ENCODE measurements at places on chromosomes 5 and 9.

DNA sequence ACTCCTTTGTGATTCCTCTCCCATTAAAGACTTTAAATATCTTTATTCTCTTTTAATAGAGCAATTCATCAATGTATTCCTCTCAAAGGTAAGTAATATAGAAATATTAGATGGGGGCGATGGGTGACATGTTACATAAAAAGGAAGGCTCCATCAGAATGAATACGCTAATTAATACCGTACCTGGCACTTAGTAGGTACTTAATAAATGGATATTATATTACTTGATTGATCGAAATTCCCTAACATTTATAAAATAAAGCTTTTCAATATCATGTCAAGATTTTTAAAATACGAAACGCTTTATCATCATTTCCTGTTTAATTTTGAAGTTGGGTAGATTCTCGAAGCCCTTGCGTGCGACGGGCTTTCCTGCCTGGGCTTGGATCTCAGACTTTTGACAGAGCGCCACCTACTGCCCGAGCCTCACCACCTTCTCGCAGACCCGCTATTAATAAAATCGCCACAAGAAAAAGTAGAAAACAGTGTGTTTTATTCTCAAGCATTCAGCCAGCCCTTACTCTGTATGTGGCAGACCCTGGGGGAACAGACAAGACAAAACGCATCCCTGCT, 99.4 kb downstream of the C5orf15 start:
- DNase-seq: no peak

DNA sequence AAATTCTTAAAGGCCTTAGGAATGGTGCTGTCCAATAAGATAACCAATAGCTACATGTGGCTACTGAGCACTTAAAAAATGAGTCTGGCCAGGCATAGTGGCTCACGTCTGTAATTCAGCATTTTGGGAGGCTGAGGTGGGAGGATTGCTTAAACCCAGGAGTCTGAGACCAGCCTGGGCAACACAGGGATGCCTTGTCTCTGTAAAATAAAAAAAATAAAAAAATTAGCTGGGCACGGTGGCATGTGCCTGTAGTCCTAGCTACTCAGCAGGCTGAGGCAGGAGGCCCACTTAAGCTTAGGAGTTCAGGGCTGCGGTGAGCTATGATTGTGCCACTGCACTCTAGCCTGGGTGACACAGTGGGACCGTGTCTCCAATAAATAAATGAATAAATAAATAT, 1.3 kb upstream of the SLC22A5 start:
- DNase-seq: no peak

- no peak for DNase-seq
Measured at GRCh38 chr5:14735944-14736343, 71.4 kb downstream of the OTULIN start.

- DNase-seq: no peak
Measured at GRCh38 chr5:130023604-130024003, 119.3 kb downstream of the CHSY3 start.

GRCh38 chr5:95284572-95285408, at the start of gene MCTP1:
TSS of gene MCTP1 (minus strand) at chr5:95285094.
- no peak for DNase-seq

DNA sequence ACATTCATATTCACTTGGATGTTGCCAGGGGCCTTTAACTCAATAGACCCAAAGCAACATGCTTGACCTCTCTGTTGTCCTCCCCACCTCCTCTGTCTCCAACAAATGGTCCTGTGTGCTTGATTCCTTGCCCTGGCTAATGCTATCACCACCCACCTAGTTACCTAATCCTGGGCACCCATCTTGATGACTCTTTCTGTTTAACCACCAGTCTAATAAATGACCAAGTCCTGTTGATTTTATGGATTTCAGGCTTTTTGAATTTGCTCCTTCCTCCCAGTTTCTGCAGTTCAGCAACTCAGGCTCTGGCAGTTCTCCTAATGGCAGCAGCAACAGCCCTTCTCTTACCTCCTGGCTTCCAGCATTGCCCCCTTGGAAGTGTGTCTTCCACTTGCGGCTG, 246.3 kb upstream of the KLF4 start:
- DNase-seq: no peak

GRCh38 chr9:95506428-95506677, 10.4 kb downstream of the PTCH1 start:
- no peak for DNase-seq

DNA sequence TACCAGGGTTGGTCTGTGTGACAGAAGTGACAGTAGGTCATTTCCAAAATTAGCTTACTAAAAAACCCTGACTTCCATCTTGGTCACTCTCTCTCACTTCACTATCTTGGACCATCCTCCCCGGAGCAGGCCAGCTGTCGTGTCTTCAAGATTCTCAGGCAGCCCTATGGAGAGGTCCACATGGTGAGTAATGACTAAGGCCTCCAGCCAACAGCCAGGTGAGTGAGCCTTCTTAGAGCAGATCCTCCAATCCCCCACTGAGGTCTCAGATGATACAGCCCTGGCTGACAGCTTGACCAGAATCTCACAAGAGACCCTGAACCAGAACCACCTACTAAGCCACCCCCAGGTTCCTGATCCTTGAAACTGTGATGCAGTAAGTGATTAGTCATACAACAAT, 92.0 kb downstream of the DCP2 start:
- no peak for DNase-seq

GRCh38 chr5:61332851-61333320, 828 bp downstream of the ZSWIM6 start:
- DNase-seq: no peak

- no peak for DNase-seq
Measured at GRCh38 chr5:111385970-111386831, 126.1 kb downstream of the STARD4 start.

DNA sequence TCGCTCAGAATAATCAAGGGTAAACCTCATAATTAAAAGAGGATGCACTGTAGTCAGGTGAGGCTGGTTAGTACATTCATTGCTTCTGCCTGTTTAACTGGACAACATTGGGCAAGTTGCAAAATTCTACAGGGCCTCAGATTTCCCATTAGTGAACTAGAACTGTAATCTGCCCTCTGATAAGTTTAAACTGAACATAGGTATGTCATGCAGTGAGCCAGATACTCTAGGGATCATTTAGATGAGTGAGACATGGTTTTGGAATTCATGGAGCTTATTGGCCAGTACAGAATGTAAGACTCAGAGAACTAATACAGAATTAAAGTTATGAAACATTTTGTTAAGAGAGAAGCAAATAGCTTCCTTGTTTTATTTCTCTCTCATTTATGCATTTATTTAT, 35.9 kb downstream of the RNF44 start:
- no peak for DNase-seq

GRCh38 chr5:5523066-5523505, 100.6 kb downstream of the ICE1 start:
- DNase-seq: no peak

- no peak for DNase-seq
Measured at GRCh38 chr9:93268551-93269314, 84.8 kb downstream of the WNK2 start.

DNA sequence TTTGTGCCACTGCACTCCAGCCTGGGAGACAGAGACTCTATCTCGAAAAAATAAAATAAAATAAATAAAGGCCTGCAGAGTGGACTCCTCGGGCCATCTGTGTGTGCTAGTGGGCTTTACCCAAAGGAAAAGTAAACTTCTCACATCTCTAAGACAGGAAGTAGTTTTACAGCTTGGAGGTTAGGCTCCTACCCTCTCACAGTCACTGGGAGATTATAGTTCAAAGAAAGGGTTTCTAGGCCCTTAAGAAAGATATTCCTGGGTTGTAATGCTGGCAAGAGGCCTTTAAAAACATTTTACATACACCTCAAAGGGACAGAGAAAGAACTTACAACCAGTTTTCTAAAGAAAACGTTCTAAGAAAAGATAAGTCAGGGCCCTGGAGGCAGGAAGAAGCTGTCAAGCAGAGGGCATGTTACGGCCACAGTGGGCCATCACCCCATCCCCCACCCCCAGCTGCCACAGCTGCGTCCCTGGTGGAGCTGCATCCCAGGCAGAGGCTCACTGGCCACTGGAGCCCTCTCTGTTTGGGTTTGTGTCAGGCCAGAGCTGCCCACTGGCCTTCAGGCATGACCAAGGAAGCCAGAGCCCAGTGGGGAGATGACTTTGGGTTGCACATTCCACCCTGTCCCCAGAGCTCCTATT, 78.1 kb upstream of the CDK20 start:
- DNase-seq: no peak

DNA sequence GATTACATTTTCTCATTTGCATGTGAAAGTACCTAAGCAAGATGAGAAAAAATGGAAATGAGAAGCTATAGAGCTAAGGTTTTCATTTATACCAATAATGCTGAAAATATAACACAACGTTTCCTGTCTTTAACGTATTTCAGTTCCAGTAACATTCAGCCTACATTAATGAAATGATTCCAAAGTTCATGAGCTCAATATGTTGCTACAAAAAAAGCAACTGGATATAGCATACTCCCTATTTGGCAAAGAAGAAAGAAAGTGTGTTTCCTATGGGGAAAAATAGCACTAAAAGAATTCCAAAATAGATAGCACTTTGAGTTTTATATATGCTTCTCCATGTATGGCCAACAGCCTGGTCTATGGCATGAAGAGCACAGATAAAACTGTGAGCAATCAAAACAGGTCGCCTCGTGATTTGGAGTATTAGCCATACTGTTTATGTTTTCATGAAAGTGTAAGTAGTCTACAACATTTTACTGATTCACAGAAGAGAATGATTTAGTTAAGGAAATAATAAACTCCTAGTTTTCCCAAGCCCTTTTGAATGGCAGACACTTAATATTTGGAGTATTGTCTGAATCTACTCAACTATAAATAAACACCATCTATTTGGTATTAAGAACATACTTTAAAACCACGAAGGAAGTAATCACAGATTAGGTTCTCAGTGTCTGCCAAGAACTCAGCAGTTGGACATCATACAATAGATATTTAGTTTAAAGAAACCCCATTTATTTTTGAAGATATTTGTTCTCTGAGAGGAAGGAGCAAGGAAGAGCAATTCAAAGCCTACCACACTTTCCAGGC, 258.7 kb upstream of the RASA1 start:
- DNase-seq: no peak

- DNase-seq: no peak
Measured at GRCh38 chr9:131516100-131516499, 13.4 kb downstream of the POMT1 start.

DNA sequence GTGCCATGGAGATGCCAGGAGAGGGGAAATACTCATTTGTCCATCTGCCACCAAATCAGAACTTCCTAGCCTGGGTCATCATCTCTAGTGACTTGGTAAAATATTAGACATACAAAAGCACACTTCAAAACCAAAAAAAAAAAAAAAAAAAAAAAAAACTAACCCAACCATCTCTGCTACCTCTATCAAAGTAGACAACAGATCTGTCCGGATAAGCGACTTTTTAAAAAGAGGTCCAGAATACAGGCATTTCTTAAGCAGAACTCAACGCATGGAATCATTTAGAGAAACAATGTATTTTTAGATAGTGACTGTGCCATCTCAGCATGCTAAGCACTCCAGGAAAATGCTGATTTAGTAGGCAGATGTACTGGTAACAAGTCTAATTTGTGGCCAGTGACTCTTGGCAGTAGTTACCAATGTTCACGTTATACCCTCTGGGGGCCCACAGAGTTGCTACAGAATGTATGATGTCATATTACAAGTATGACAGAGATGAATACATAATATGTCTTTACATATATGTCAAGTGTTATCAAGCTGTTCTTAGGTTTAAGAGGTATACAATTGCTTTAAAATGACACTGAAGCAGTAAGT, 107.8 kb downstream of the SMIM23 start:
- no peak for DNase-seq

DNA sequence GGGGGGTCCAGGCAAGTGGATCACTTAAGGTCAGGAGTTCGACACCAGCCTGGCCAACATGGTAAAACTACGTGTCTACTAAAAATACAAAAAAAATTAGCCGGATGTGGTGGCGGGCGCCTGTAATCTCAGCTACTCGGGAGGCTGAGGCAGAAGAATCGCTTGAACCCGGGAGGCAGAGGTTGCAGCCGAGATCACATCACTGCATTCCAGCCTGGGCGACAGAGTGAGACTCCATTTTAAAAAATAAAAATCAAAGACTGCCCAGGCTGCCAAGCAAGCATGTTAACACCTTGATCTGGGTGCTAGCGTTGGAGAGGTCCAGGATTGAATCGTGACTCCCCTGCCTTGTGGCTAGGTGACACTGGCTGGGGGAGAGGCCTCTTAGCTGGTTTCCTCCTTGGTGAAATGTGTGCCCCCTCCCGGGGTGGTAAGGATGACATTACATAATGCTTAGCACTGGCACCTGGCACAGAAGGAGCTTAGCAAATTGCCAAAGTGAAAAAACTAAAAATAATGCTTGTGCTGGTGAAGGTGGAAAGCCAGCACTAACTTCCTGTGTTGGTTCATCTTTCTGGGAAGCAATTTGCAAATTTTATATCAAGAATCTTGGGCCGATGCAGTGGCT, 2.2 kb upstream of the CIZ1 start:
- DNase-seq: no peak

GRCh38 chr9:109248133-109248581, 72.7 kb downstream of the EPB41L4B start:
- no peak for DNase-seq

GRCh38 chr5:142753116-142753631, 17.0 kb upstream of the ARHGAP26 start:
- DNase-seq: no peak

GRCh38 chr5:68995845-68996545, 97.8 kb upstream of the SLC30A5 start:
- DNase-seq: no peak

DNA sequence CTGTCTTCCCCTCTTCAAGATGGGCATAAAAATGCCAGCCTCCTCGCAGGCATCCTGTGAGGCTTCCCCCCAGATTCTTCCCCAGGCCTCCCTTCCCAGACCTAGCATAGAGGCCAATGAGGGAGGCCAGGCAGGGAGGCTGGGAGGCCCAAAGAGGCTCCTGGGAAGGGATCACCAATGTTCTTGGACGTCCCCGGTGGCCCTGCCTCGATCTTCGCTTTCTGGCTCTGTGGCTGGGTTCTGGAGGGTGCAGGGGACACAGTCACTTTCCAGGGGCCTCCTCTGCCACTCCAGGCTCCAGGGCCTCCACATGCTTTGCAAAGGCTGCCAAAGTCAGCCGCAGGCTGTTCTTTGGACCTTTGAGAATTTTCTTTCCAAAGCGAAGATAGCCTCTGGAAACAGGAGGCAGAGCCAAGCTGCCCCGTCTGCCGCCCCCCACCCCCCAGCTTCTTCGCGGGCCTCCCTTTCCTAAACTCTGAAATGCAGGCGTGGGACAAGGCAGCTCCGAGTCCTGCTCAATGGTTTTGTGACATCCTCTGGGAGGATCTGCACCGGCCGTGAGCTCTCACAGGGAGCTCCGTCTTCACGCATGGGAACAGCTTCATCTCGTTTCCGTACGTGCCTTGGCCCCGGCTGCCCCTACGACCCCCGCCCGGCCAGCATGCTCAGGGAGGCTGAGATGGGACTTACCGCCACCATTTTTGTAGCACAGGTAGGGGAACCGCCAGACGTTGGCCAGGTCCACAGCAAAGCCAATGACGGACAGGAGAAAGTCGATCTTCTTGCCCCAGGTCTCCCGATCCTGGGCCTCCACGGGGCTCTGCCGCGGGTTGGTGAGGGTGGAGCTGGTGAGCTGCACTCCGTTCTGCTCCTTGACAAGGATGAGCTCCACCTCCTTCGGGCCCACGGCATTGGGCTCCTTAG, 2.8 kb downstream of the SLC6A3 start:
- DNase-seq: no peak
